ENCODE measurements at places on chromosomes 16 and 17. TPM values are rescaled to one million over a fixed set of nuclear protein-coding genes. Genes with fewer than 3 reads are reported as not detected.

Gene C16orf86
- polyA plus RNA-seq: 2.6 TPM

Gene CEP112
- polyA plus RNA-seq: 14.8 TPM

Gene NLRC3
- polyA plus RNA-seq: 0.86 TPM

Gene GSG1L
- polyA plus RNA-seq: 3.2 TPM

Gene TAC4
- 1.6 TPM for polyA plus RNA-seq

Gene VPS35L
- 35.3 TPM for polyA plus RNA-seq

DNA sequence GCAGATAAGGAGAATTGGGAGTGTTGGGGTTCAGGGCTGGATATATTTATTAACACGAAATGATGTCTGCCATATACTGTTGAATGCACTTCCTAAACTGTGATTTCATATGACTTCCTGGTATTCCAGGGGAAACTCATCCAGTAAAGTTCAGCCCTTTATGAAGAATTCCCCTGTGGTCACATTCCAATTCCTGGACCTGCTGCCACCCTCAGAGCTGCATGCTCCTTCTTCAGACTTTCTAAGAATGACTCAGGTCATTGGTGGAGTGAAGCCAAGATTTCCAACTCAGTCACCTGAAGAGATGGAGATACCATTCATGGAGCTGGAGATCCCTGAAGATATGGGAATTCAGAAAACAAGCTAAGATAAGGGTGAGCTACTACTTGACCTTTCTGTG lies 114.2 kb upstream of the TMEM97 start:
- DNase-seq: no peak

DNA sequence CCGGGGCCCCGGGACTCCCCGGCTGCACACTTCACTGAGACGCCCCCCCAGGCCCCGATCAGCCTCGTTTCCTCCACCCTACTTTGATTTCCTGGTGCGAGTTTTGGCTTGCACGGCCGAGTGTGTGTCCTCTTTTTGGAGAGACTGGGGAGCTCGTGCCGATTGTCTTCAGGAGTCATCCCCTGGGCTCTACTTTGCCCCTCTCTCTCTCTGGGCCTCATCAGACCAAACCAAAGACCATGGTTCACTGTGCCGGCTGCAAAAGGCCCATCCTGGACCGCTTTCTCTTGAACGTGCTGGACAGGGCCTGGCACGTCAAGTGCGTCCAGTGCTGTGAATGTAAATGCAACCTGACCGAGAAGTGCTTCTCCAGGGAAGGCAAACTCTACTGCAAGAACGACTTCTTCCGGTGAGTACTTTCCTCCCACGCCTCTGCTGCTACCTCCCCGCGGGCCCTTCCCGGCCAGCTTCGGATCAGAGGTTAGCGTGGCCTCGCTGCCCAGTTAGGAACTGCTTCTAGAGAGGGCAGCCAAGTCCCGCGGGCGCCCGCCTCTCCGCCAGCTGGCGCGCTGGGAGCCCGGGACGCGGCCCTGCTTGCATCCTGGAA lies 787 bp downstream of the LHX1 start:
- no peak for DNase-seq

DNA sequence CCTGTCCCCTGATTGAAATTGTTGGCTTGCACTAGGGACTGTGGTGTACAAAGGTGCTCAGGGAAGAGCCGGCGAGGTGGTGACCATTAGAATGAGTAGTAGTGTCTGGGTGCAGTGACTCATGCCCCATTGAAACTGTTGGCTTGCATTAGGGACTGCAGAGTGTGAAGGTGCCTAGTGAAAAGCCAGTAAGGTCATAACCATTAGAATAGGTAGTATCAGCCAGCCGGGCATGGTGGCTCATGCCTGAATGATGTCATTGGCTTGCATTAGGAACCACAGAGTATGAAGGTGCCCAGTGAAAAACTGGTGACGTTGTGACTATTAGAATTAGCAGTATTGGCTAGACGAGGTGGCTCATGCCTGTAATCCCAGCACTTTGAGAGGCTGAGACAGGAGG lies 78.9 kb downstream of the ABCC6 start:
- DNase-seq: no peak

- peak; percentile 98 for DNase-seq
Measured at GRCh38 chr16:22190081-22190775, 15.8 kb upstream of the EEF2K start.

GRCh38 chr16:55822280-55822810 lies 10.6 kb downstream of the CES1 start:
- DNase-seq: no peak

DNA sequence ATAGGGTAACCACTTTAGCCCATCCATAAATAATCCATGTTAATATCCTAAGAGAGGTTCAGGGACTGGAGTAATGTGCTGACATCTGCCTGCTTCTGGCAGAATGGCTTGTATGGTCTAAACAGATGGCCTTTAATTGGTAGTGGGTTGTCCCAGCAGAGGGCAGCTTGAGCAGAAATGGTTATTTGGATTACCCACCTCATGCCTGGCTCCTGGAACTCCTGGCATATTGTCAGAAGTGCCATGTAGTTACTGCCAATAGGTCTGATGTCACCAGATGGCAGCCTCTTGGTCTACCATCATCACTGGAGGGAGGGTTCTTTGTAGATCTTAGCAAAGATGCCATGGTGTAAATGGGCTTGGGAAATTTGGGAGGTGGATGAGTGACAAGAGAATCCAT lies 157.5 kb upstream of the SOX9 start:
- DNase-seq: no peak

DNA sequence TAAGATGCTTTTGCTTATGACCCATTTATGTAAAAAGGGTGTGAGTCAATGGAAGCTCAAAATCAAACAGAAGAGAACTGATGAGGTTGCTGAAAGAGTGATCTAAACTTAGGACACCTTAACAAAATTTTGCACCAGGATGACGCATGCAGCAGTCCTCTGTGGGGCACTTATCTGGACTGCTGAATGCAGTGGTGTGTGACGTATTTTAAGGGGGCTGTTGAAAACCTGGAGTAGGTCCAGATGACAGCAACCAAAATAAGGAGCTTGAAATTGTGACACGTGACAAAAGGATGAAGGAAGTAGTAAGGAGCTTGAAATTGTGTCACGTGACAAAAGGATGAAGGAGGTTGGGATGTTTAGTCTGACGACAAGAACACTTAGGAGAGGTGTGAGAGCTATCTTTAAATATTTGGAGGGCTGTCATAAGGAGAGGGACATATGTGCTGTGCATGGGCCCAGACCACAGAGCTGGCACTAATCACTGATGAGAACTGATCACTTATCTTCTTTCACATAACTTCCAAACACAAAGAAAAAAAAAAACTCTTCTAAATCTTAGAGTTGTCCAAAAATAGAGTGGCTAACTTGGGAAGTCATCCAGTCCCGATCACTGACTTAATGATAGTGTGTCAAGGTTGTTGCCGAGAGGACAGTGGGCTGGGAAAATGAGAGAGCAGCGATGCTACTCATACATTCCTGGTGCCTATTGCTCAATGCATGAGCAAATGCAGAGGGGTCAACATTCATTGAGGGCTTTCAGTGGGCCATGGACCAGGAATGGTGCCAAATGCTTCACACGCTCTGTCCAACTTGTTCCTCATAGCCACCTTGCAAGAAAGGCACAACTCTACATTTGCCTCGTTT lies 264.2 kb upstream of the ZFHX3 start:
- no peak for DNase-seq

All from hindlimb muscle (tissue), 1 donor.